ENCODE measurements at places on chromosomes 6 and 20. TPM values are rescaled to one million over a fixed set of nuclear protein-coding genes. Genes with fewer than 3 reads are reported as not detected.
A peak's percentile ranks its signal among the peaks of the same experiment; 100 is the strongest.

The CCM2L gene
- 6.4 TPM for polyA plus RNA-seq

- no peak for DNase-seq
These were observed 148.3 kb upstream of the POU3F2 start for GRCh38 chr6:98686008-98686601.

- DNase-seq = peak; percentile 75
These were observed 19.7 kb downstream of the HLA-DOB start for GRCh38 chr6:32796848-32797776.

GRCh38 chr6:72709431-72709830 is 87.6 kb downstream of the KCNQ5 start:
- DNase-seq = no peak

DNA sequence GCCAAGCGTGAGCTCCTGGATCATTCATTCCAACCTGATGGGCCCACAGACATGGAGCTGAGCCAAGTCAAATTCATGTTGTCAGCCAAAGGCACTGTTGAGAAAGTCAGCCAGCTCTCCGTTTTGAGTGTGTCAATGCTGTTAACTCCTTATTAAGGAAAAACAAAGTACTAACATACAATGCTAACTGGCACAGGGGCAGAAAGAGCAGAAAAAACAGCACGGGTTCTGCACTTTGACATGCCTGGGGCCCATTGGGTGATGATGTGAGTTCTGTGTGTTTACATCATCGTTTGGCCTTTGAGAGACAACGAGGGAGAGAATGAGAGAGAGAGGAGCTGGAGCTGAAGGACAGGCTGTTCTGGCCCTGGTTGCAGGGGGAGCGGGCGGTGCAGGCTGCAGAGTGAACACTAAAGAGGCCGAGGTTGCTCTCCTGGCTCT is 85.9 kb downstream of the SMOC2 start:
- peak; percentile 78 for DNase-seq

GRCh38 chr20:58251979-58252591 is 23.6 kb upstream of the ANKRD60 start:
- DNase-seq = no peak

GRCh38 chr6:75334266-75335040 is 49.9 kb upstream of the TMEM30A start:
- peak; percentile 78 for DNase-seq

DNA sequence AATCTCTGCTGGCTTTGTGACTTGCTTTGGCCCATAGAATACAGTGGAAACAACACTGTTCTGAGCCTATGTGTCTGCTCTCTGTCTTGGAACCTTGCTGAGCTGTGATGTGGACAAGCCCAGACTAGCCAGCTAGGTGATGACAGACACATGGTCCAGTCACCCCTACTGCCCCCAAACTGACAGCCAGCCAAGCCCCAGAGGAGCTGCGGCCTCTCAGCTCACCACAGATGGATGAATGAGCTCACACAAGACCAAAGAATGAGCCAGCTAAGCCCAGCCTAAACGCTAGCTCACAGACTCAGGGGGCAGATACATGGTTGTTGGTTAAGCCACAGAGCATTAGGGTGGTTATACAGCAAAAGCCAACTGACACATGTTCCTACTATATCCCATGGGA is 4.1 kb downstream of the AARS2 start:
- DNase-seq = no peak

All from muscle of leg (tissue), 16 donors.